ENCODE measurements at places on chromosomes 7 and 10.

DNA sequence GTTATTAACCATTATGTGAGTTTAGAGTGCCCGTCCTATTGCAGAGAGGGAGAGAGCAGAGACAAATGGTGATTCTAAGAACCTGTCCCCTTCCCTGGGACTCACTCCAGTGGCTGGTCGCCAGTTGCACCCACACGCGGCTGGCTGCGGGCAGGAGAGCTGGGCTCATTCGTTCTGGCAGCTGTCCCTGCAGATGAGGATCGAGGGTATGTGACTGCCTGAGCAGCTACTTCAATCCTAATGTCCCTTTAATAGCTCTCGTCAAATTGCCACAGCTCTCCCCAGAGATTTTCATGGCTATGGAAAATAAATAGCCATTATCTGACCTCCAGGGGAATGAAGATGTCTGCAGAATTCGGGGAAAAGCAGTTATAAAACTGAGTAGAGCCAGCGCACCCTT lies 41.6 kb downstream of the RBM28 start:
- no peak for DNase-seq

- DNase-seq = peak; percentile 35
Measured at GRCh38 chr7:3650844-3651243, 349.8 kb downstream of the SDK1 start.

- DNase-seq = peak; percentile 83
Measured at GRCh38 chr7:51249187-51249945, 67.2 kb downstream of the COBL start.

DNA sequence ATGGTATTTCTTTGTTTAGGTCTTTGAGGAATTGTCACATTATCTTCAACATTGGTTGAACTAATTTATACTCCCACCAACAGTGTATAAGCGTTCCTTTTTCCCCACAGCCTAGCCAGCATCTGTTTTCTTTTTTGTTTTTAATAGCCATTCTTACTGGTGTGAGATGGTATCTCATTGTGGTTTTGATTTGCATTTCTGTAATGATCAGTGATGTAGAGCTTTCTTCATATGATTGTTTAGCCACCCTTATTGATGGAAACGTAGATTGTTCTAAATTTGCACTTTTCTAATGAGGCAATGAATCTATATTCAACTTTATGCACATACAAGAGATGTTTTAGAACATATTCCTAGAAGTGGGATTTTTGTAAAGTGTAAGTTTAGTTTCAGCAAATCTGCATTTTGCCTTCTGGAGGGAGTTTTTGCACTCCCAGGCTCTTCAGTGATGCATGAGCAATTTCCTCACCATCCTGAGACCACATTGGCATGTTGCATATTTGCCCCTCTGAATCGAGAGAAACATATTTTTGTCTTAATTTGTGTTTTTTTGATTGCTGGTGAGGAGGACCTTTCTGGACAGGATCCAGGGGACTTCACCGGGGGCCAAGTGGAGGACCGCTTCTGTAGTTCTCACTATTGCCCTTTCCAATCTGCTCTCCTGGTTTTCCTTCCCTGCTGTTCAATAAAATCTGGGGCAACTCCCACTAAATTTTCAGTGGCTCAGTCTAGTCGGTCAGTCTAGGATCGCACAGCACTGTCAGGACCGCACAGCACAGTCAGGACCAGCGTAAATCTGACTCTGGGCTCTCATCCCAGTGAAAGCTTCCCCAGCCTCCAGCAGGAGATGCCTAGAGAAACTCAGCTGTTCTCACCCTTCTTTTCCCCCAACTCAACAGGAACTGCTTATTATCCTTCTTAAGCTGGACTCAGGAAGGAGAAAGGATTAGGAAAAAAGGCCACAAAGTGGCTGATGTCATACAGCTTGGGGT lies 157.0 kb downstream of the PTPN20 start:
- DNase-seq = no peak

DNA sequence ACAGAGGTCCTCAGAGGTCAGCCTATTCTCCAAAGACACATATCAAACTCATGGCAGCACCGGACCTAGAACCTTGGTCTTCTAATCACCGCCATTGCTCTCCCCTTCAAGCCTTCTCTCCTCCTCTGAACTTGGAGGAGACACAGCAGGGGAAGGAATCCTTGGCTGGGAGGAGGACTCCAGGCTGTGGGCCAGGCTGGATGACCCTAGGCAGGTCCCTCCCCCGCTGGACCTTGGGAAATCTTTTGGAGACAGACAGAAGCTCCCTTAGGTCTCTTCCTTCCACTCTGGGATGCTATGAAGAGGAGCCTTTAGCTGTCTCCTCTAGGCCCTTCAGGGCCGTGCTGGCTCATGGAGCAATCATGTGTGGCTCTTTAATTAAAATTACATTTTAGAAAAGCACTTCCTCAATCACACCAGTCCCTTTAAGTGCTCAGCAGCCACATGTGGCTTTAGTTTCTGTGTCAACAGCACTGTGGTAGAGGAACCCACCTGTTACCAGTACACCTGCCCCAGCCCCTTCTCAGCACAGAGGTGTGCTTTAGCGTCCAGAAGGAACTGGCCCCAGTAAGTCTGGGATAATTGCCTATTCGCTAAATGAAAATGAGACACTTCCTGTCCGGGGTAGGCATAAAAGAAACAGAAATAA lies 238.2 kb downstream of the CELF2 start:
- DNase-seq = no peak

GRCh38 chr10:28796606-28797512 lies 119.5 kb downstream of the BAMBI start:
- peak; percentile 33 for DNase-seq

GRCh38 chr10:123240250-123240649 lies 86.0 kb downstream of the BUB3 start:
- DNase-seq = no peak

DNA sequence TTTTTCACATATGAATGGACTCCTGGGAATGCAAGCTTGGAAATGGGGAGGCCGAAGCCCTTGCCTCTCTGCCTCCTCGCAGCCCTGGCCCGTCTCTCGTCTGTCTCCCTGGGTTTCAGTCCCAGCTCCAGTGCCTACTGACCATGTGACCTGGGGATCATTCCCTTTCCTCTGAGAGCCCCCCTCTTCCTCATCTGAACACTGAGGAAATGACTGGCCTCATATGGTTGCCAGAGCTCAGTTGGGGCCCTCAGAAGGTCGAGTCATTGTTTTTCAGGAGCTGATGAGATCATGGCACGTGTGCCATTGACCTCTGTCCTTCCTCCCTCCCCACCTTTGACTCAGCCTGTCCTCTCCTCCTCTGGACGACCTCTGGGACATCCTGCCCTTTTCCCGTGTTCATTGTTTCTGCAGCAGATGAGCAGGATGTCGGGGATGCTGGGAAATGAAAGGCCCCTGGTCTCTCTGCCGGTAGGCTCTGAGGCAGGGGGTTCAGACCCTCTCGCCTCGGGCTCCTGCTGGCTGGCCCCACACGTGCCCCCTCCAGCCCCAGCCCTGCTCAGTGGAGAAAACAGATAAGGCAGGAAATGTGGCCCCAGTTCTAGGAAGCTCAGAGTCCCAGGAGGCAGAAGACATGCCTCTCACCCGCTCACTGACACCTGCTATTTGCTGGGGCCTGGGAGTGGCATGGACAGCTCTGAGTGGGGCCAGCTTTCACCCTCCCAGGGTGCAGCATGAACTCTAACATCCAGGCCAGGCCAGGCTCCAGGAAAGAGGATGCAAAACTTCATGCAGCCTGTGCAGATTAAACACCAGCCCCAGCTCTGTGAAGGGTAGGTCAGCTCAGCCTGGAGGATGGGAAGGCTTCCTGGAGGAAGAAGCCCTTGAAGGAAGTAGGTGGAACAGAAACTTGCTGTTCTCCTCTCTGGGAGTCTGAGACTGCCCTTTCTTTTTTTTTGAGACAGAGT lies 8.3 kb upstream of the PPP1R35 start:
- peak; percentile 35 for DNase-seq

GRCh38 chr7:148398844-148399365 lies 191.7 kb upstream of the C7orf33 start:
- no peak for DNase-seq

GRCh38 chr10:17650416-17650815 lies 6.5 kb downstream of the STAM start:
- DNase-seq = no peak

GRCh38 chr7:151167197-151167961 lies at the start of gene GBX1:
Gene GBX1 (minus strand): TSS chr7:151167694. CDS start chr7:151167548, 146 bp downstream.
- no peak for DNase-seq

Measured in renal cortical epithelial cell (primary cell).